ENCODE measurements at places on chromosomes 6 and 20.

GRCh38 chr20:9180481-9181257 is 111.8 kb downstream of the PLCB4 start:
- DNase-seq: no peak

- no peak for DNase-seq
These were observed 238.1 kb upstream of the ARID1B start for GRCh38 chr6:156538875-156539660.

- DNase-seq: no peak
These were observed 2.2 kb downstream of the SRSF3 start for GRCh38 chr6:36596356-36596755.

DNA sequence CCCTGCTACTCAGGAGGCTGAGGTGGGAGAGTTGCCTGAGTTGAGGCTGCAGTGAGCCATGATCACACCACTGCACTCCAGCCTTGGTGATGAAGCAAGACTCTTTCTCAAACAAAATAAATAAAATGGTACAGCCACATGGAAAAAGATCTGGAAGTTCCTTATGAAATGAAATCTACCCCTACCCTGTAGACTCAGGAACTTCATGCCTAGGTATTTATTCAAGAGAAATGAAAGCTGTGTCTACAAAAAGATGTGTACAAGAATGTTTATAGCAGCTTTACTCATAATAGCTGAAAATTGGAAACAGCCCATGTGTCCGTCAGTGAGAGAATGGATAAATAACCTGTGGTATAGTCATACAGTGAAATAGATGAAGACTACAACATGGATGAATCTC is 15.2 kb upstream of the C6orf62 start:
- no peak for DNase-seq

DNA sequence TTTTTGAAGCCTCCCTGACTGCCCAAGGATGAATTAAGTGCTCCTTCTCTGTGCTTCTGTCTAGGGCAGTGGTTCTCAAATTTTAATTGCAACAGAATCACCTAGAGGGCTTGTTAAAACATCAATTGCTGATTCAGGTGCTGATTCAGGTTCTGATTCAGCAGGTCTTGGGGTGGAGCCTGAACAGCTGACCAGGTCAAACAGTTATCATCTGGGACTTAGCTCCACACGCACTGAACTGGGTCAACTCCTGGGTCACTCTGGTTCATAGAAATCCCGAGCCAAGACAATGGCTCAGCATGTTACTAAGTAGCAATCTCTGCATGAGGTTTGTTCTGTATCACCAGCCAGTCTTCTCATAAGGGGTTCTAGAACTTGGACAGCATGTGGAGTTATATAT is 192.3 kb downstream of the GJA1 start:
- no peak for DNase-seq

DNA sequence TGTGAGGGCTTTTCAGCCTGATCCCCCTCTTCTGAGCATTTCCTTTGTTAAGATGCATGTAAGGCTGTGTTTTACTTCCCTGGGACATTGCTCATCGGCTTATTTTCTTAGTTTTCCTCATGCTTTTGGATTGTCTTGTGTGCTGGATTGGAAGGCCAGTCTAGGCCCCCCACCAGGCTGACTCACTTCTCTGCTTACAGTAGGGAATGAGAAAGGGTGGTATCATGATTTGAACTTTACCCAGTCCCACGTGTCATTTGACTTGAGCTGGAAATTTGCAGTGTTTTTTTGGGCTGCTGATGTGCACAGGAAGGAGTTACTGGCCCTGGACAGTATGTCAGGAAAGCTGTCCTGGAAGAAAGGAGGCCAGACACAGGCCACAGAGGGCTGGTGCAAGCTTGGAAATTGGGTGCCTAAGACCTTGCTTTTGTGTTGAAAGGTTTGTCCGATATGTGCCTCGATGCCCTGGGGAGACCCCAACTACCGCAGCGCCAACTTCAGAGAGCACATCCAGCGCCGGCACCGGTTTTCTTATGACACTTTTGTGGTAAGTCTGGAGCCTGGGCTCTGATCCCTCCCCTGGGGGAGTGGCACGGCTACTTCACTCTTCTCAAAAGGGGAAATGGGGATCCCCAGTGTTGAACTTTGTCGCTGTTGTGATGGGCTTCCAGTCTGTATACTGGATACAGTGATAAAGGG is 12.8 kb downstream of the RNF114 start:
- peak; percentile 11 for DNase-seq

GRCh38 chr6:115899730-115900282 is 160.9 kb downstream of the FRK start:
- DNase-seq: no peak

All from inflammatory macrophage (primary cell).